ENCODE measurements at places on chromosomes 3 and 15. TPM values are rescaled to one million over a fixed set of nuclear protein-coding genes. Genes with fewer than 3 reads are reported as not detected.

DNA sequence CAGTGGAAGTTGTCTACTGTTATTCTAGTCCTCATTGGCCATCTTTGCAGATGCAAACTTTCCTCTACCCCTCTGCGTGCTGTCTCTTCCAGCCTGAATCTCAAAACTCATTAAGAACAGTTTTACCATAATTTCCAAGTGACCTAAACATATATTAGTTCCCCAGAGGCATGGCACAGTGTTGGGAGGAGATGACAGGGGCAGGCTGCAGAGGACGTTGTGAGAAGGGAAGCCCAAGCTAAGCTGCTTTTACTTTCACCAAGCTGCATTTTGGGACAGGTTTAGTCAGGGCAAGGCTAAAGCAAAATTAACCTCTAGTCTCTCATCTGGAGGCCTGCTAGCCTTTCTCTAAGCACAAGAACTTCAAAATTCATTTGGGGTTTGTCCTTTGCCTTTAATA is 318.6 kb upstream of the SATB1 start:
- no peak for DNase-seq

DNA sequence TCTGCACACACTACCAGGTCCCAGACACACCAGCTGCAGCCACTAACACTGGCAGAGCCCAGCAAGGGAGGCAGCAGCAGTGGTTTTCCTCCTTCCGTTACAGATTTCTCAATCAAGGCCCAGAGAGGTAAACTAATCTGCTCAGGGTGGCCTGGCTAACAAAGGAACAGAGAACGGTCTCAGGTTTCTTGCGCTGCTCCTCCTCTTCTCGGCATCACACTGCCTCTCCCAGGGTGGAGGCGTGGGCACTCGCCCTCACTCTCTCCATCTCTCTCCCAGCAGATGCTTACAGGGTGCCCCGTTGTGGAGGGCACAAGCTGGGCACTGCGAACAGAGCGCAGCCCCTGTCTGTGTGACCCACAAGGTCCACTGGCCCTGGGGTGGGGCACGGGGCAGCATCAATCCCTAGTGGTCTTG is 228.7 kb downstream of the VPS13C start:
- no peak for DNase-seq

DNA sequence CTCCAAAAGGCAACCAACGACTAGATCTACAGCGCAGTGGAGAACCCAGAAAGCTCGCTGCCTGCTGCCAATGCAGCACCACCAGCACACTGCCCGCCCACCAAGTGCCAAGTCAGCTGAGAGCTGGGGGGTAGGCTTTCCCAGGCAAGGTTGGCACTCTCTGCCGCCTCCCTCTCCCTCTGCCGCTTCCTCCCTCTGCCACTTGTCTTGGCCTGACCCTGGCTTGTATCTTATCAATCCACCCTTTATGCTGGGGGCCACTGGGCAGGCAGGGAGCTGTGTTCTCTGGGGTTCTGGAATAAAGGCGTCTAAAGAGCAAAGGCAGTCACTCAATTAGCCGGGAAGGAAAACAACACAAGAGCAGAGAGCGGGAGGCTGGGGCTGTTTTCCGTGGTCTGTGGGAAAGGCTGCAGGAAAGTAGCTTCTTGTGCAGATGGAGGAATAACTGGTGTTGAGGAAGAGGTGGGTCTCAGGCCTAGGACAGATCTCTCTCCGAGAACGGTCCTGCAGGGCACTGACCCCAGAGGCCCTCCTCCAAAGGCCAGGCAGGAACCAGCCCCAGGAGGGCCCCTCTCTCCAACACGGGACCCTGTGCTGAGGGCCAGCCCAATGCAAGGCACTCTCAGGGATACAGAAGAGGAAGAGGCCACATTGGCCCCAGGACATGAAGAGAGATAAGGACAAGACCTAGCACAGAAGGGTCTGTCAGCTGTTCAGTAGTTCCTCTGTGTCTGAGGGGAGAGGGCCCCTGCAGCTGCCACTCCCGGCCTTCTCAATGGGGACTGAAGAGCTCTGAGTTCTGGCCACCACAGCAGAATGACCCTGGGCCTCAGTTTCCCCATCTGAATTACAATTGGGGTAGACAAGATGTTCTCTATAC is 30.8 kb downstream of the ACSBG1 start:
- no peak for DNase-seq

The PAQR5 gene
- total RNA-seq: not detected

GRCh38 chr3:147423537-147423797 is 14.3 kb downstream of the ZIC1 start:
- DNase-seq: no peak

DNA sequence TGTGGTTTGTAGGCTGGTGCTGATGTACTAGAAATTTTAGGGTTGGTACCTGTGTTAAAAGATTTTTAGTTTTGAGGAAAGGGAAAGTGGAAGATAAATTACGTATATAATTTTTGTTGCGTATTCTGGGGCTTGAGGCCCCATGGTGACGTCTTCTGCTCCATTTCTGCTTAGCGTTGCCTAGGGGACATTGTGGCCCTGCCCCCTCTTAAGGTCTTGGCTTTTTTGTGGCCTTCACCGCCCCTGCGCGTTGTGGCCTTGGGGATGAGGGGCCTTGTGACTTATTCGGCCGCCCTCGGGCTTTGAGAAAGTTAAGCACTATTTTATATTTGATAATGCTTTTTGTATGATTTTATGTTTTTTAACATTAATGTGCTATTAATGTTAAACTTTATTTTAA is 182.0 kb downstream of the KLF13 start:
- DNase-seq: no peak

The CLRN1 gene
- total RNA-seq: not detected

GRCh38 chr3:64039332-64039731 is 16.0 kb upstream of the PSMD6 start:
- DNase-seq: no peak

DNA sequence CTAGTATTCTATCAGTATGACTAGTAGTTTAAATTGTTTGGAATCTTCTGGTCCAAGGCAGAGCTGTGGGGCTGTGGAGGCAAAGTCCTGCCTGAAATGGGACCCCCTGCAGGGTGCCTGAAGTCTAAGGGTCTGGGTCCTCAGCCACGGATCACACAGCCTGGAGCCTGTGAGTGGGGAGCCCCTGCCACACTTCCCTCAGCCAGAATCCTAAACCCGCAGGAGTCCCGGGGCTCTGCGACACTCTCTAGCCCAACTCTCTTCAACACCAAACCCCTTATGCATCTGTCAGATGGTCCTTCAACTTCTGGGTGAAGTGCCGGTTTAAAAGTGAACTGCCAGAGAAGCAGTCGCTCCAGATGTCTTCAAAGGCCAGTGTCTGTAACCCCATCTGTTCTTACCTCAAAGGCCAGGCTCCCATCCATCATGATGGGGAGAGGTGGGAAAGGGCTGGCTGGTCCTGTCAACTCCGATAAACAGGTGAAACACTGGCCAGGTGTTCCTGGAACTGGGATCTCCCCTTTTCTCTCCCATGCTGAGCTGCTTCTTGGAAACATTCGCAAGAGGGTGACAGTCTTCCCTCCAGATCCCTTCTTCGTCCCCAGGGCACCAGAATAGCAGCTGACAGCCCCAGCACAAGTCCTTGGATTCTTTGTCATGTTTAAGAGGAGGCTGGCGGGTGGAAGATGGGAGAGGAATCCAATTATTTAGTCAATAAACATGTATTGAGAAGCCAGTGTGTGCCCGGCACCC is 45.6 kb downstream of the CPN2 start:
- no peak for DNase-seq

GRCh38 chr3:4139462-4140140 is 163.6 kb upstream of the SETMAR start:
- DNase-seq: no peak

The GOLGA8Q gene
- 2.6 TPM for total RNA-seq

DNA sequence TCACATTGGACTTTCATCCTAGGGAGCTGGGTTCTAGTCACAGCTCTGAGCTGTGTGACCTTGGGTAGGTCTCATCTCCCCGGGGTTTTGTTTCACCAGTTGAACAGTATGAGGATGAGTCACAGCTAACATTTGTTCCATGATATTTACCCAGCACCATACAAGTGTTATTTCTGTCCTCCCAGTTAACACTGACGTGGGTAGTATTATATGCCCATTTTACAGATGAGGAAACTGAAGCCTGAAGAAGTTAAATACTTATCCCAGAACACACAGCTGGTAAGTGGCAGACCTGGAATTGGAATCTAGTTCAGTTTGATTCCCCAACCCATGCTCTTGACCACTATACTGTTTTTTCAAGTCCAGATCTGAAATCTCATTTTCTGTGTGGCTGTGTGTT is 908 bp upstream of the RARB start:
- DNase-seq: no peak

The C3orf22 gene
- not detected for total RNA-seq

DNA sequence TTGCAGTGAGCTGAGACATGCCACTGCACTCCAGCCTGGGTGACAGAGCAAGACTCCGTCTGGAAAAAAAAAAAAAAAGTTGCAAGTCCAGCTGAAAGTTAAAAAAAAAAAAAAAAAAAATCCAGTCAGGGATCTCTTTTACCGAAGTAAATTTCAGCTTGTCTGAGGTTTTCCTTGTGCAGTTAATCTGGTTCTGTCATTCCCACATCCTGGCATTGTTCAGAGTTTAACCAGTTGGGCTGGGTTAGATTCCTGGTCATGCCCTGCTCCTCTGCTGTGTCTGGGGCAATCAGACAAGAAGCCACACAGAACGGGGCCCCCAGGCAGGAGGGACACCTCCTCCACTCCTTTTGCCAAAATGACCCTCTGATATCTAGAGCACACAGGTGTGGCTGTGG is 84.1 kb upstream of the KLHL25 start:
- no peak for DNase-seq

Data from naive thymus-derived CD8-positive, alpha-beta T cell (primary cell).